ENCODE measurements at places on chromosomes 2 and 18.

DNA sequence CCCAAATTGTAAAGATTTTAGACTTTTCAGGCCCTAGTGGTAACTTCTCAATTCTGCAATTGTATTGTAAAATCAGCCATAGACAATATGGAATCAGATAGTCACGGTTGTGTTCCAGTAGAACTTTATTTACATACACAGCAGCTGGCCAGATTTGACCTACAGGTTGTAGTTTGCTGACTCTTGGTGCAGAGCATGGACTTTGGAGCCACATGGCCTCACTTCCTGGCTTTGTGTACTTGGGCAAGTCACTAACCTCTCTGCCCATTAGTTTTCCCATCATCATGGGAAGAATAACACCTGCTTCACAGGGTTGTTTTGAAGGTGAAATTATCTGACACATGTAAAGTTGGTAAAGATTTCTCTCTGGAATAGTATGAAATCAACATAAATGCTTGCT lies 147.6 kb downstream of the TMEM200C start:
- no peak for DNase-seq

- no peak for DNase-seq
These were observed 87.2 kb downstream of the SOWAHC start for GRCh38 chr2:109701362-109701761.

DNA sequence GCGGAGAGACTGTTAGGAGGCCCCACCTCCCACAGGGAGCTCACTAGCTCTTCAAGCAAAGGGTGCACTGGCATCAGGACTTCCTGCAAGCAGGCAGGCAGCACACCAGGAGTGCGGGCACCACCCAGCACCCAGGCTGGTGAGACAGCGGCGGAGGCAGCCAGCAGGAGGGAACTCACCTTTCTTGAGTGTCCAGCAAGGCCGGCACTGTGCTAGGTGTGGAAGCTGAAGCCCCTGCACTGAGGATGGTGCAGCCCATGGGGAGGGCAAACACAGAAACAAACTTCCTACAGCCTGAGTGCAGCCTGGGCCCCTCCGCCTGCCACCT lies 100.7 kb upstream of the ID2 start:
- DNase-seq: no peak

- DNase-seq: no peak
These were observed 34.8 kb upstream of the IMP4 start for GRCh38 chr2:130307850-130308249.

DNA sequence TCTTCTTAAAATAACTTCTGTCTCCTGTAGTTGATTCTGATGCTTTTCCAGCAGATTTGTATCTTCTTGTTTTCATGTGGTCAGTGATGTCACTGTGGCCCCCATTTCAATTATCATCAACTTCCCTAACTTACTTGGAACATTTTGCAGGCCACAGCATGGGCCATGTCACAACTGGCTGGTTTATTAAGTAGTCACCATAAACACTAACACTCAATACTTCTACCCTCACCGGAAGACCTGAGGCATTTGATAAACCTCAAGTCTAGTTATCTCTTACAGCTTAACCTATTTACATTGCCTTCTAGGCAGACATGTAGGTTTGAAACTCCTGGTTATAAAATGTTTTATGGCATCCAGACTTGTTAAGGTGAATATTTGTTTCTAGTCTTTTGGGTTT lies 37.4 kb upstream of the PROKR1 start:
- DNase-seq: no peak

DNA sequence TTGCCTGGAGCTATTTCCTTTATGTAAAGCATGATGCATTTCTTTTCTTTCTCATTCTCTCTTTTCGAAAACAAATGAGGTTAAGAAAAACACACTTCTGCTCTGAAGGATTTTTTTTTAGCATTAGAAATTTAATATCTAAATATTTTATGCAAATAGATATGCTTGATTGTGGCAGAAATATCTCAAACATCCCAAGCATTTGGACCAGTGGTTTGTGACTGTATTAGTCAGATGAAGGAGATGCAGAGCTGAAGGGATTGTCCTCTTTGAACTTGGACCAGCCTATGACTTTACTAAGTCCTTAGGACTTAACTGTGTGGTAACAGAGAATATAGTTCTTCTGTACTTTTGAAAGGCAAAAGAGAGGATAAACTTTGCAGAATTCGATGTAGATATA lies 335.9 kb upstream of the NT5C1B start:
- no peak for DNase-seq

- DNase-seq: no peak
These were observed 113.1 kb downstream of the CYP26B1 start for GRCh38 chr2:72034353-72035095.

GRCh38 chr18:24995056-24995455 lies 356.9 kb downstream of the ZNF521 start:
- no peak for DNase-seq

- no peak for DNase-seq
These were observed 112.1 kb upstream of the PIK3C3 start for GRCh38 chr18:41842886-41843285.

- no peak for DNase-seq
These were observed 8.8 kb upstream of the POLI start for GRCh38 chr18:54260396-54261072.

DNA sequence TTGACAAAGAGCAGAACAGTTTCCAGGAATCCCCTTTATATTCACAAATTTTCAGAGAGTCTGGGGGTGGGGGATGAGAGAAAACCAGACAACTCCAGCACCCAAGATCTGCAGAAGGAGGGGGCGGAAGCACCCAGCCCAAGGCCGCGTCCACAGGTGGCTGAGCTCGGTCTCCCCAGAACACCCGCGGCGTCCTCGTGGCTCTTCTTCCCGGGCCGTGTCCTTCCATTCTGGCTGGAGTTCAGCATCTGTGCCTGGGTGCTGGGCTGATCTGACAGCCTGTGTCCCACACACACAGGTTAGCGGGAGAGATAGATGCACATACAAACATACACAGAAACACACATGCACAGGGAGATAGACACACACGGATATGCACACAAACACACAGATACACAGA lies 455.8 kb upstream of the SALL3 start:
- DNase-seq: no peak

DNA sequence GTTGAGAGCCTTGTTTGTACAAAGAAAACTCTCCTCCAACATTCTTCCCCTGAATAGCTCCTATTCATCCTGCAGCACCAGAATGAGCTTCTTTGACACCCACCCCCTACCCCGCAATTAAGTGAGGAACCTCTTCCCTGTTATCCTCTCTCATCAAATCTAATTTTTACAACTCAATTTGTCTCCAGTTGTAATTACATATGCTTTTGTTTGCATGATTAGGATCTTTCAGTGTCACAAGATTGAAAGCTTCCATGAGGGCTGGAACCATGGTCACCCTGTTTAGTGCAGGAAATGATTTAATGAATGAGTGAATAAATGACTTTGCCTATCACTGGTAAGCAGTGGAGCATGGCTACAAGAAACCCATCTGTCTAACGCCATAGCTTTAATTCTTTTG lies 334.6 kb upstream of the KLHL29 start:
- DNase-seq: no peak

DNA sequence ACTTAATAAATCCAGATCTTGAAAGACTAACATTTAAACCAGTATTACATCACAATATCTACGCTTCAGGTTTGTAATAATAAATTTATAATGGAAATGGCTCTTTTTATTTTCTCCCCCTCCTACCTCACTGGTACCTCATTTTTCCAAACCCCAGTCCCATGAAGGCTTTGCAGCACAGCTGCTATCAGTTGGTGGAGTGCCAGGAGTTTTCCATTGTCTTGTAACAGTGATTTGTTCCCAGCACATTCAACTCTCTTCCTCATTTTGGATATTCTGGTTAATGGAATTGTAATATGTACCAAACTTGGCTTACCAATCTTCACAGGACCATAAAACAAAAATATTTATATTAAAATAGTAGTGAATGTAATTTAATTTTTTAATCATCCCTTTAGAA lies 91.2 kb downstream of the VRK2 start:
- DNase-seq: no peak

DNA sequence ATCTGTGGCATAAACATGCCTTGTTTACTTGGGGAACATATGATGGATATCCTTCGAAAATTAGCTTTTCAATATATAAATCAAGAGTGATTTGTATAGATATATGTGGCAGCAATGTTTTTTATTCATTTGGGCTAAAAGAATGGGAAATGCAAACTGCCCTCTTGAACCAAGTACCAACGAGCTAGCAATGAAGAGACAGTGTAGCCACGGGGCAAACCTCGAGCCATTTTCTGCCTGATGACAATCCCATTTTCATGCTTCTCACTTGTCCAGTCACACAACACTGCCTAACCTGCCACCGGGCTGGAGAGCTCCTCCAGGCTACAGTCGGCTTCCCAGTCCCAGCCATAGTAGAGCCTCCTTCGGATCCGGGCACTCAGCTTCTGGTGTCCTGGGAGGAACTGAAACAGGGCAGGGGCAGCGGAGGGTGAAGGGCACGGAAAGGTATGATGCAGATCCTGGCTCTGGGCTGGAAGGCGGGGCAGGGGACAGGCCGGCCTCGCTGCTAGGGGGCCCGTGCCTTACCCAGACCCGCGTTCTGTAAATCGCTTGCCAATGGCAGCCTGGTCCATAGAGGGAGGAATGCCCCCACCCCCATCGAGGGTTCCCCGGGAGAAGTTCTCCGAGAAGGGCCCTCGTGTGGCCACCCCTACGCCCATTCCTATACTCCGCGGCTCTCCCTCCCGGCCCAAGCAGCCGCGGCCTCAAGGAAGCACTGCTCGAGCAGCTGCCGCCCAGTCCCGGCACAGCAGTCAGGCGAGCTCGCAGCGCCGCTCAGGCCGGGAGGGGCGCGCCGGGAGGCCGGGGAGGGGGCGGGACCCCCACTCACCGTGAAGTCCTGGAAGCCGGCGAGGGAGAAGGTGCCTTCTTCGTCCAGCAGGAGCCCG lies 552 bp downstream of the CNPPD1 start:
- DNase-seq: peak; percentile 47

DNA sequence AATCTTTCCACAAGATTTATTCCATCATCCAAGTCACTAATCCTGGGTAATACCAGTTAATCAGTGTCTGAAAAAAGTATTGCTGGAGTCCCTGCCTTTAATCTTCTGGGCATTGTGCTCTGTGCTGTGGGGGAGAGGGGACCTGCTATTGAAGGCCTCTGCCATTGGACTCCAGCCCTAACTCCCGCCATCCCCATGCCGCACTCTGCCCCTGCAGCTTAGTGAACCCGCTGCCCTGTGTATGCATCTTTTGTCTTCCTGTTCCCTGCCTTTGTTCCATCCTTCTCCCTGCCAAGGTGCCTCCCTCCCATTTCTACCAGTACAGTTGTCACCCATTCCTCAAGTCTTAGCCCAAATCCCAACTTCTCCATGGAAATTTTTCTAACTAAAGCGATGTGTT lies 113.8 kb upstream of the EPAS1 start:
- DNase-seq: no peak

DNA sequence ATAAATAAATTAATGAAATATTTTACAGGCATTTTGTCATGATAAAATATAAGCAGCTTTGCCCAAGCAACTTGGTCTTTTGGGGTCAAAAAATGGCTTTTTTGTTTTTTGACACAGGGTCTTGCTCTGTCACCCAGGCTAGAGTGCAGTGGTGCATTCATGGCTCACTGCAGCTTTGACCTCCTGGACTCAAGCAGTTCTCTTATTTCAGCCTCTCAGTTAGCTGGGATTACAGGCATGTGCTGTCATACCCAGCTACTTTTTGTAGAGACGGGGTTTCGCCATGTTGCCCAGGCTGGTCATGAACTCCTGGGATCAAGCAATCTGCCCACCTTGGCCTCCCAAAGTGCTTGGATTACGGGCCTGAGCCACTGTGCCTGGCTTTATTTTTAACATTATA lies 51.0 kb downstream of the ABI2 start:
- no peak for DNase-seq
